Endothelial cell (in vitro differentiated cells): ENCODE measurements at places on chromosomes 13 and 19. TPM values are rescaled to one million over a fixed set of nuclear protein-coding genes. Genes with fewer than 3 reads are reported as not detected.

DNA sequence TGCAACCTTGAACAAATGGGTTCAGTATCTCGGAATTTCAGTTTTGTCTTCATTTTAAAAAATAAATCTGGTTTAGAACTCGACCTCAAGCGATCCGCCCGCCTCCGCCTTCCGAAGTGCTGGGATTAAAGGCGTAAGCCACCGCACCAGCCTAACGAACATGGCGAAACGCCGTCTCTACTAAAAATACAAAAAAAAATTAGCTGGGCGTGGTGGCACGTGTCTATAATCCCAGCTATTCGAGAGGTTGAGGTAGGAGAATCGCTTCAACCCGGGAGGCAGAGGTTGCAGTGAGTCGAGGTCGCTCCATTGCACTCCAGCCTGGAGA, 571 bp downstream of the ZNF302 start:
- peak overlapping the region; percentile 96 for H3K27ac ChIP-seq
- H3K27me3 ChIP-seq, result peaks cover 16% of the 10 kb centered on the region
- H3K4me3 ChIP-seq, result peak overlapping the region; percentile 98
- no peak for DNase-seq

DNA sequence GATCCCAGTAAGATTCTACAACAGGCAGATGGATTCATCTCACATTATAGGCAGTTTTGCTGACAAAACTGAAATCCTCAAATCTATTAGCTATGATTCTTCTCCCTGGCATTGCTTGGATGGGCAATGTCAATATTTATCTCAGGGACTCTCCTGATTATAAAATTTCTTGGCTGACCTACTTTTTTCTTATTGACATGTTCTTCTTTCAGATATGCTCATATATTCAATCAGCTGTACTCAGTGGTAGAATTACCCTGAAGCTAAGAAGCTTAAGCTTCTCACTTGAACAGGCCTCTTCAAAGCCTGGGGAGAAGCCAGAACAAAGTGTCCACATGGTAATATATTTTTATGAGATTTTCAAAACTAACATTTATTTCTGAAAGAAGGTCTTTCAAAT, 513.6 kb downstream of the PCDH9 start:
- no peak overlapping the region for H3K27ac ChIP-seq
- no peak for DNase-seq
- no peaks in the 10 kb centered on the region for H3K27me3 ChIP-seq
- H3K4me3 ChIP-seq, result no peak overlapping the region
- no peaks in the 10 kb centered on the region for H3K4me1 ChIP-seq

Gene DNAAF3
- 2.2 TPM for total RNA-seq

DNA sequence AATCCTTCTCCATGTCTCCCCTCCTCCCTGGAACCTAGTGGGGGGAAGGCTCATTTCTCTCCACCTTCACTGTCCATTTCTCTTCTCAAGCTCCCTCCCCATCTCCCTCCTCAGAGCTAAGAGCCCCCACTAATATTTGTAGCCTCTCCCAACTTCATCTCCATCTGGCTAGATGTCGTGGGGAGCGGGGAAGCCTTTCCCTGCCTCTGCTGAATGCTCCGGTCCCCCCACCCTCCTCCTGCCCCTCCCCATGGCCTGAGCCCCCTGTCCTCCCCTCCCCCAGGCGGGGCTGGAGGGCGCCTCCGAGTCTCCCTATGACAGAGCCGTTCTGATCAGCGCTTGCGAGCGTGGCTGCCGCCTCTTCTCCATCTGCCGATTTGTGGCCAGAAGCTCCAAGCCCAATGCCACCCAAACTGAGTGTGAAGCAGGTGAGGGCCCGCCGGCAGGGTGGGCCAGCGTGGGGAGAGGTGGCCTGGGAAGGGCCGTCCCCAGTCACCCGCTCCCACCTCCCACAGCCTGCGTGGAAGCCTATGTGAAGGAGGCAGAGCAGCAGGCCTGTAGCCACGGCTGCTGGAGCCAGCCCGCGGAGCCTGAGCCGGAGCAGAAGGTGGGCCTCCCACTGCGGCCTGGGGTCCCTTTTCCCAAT, 1.0 kb downstream of the TMEM59L start:
- no peak overlapping the region for H3K27ac ChIP-seq
- no peak overlapping the region for H3K4me3 ChIP-seq
- H3K36me3 ChIP-seq, result peaks cover 6% of the 10 kb centered on the region
- H3K27me3 ChIP-seq, result peaks cover 24% of the 10 kb centered on the region
- H3K4me1 ChIP-seq, result peaks cover 8% of the 10 kb centered on the region

DNA sequence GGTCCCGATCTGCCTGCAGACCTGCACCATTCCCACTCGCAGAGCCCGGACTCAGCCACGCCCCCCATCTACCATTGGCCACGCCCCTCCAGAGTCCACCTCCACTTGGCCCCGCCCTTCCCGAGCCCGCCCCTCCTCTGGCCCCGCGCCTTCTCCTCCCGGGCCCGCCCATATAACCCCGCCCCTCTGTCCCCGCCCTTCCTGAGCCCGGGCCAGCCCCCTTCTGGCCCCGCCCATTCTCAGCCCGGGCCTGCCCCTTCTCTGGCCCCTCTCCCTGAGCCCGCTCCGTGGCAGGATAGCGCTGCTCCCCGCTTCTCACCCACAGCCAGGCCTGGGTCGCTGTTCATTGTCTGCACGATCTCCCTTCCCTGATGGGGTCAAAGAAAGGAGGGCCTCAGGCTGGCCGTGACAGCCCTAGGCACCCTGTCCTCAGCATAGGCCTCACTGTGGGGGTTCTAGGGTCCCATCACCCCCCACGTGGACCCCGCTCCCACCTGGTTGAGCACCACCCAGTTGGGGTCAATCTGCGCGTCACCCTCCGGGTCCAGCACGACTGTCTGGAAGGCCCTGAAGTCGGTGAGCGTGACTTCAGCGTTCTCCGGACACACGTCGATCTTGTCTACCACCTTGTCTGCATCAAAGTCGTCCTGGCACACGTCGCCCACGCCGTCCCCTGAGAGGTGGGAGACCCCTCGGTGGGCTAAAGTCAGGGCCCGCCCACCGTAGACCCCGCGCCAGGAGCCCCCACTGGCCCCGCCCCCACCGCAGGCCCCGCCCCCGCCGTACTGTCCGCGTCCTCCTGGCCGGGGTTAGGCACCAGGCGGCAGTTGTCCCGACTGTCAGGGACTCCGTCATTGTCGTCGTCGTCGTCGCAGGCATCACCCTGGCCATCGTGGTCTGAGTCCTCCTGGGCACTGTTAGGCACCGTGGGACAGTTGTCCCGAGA, 5.7 kb downstream of the COMP start:
- peaks cover 6% of the 10 kb centered on the region for H3K4me1 ChIP-seq
- no peaks in the 10 kb centered on the region for H3K36me3 ChIP-seq

Gene FREM2
- total RNA-seq, result 4.6 TPM
